Activated CD4-positive, alpha-beta T cell treated with anti-CD3 and anti-CD28 coated beads, Interleukin-2, amount 50 U/mL, for 16 hours (primary cell): ENCODE measurements at places on chromosomes 12 and 14.

GRCh38 chr12:111270239-111270638 is 98.7 kb downstream of the PHETA1 start:
- no peak for DNase-seq

- DNase-seq: peak; percentile 92
These were observed 18.9 kb downstream of the MNAT1 start for GRCh38 chr14:60753264-60754119.

DNA sequence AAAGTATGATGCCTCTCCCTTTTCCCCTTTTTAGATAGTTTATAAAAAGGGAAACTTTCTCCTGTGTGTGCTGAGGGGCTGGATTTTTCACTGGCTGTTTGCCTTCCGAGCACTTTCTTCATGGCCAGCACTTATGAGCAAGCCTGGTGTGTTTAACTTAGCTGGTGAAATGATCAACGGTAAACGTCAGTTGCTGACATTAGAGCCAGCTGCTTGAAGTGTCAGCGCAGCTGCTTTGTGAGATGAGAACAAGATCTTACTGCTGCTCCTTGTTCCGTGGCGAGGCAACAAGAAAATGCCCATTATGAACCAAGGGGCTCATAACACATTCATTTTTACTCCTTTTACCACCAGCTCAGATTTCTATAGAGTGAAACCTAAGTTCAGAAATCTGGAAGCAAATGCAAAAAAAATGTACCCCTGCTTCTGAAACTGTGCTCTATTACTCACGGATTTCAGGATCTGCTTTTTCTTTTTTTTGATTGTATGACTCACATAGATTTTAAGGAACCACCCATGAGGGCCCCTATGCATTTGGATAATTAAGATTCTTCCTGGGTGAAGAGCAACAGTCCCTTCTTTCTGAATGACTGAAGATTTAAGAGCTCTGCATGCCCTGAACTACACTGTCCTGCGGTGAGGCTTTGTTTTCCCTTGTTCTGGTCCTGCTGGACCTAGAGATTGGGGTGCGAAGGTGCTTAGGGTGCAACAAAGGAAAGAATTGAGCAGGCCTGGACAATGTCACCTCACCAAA is 74.3 kb upstream of the CPM start:
- peak; percentile 11 for DNase-seq

DNA sequence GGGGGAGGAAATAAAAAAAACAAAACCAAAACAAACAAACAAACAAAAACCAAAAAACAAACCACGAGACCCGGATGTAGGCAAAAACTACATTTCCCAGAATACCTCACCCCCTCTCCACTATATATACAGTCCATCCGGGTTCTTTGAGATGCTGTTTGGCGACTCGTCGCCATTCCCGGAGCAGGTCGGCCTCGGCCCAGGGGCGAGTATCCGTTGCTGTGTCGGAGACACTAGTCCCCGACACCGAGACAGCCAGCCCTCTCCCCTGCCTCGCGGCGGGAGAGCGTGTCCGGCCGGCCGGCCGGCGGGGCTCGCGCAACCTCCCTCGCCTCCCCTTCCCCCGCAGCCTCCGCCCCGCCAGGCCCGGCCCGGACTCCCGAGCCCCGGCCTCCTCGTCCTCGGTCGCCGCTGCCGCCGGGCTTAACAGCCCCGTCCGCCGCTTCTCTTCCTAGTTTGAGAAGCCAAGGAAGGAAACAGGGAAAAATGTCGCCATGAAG is at the start of gene RNF10:
RNF10 (plus strand) TSS at position 154 of the 500 bp plus-strand sequence. CDS start 456 bp downstream, outside the sequence.
- DNase-seq: peak; percentile 92

DNA sequence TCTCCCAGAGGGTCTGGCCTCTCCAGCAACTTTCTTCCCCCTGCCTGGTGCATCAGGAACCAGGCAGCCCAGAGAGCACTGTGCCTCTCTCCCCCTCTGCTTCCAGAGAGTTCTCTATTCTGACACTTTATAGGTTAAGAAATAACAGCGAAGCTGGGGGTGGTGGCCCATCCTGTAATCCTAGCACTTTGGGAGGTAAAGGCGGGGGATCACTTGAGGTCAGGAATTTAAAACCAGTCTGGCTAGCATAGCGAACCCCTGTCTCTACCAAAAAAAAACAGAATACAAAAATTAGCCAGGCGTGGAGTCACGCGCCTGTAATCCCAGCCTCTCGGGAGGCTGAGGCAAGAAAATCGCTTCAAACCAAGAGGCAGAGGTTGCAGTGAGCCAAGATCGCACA is 58.3 kb downstream of the ESRRB start:
- no peak for DNase-seq

GRCh38 chr14:74480046-74480445 is 13.1 kb downstream of the NPC2 start:
- no peak for DNase-seq

GRCh38 chr12:2879853-2880252 is 2.8 kb downstream of the RHNO1 start:
- peak; percentile 48 for DNase-seq

- DNase-seq: peak; percentile 76
These were observed 5.0 kb upstream of the BAZ2A start for GRCh38 chr12:56634837-56635791.

- DNase-seq: no peak
These were observed 960.0 kb downstream of the BCL11B start for GRCh38 chr14:98312006-98312405.

DNA sequence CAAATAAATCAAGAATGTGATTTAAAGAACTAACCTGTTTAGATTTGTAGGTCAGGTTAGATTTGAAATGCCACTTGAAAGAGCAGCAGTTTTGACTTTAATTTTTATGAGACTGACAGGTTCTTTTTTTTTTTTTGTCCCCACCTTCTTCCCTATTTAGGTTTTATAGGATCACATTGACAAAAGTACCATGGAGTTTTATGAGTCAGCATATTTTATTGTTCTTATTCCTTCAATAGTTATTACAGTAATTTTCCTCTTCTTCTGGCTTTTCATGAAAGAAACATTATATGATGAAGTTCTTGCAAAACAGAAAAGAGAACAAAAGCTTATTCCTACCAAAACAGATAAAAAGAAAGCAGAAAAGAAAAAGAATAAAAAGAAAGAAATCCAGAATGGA is 31.9 kb downstream of the KTN1 start:
- DNase-seq: no peak

DNA sequence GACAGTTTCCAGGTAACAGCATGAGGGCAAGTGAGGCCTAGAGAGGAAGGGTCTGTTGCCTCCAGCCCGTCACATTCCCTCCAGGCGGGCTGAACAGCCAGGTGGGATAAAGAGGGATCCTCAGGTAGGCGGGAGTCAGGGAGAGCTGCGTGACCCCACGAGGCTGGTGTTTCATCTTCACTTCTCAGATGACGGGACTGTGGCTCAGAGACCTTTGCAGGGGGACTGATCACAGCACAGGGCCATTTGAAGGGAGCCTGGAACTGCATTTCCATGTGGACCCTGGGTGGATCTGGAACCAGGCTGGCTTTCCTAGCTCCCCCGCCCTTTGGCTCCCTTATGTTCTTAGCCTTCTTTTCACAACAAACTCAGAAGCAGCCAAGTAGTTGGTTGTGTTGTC is 37.4 kb downstream of the SH2B3 start:
- no peak for DNase-seq

GRCh38 chr12:131832321-131833231 is 4.4 kb downstream of the MMP17 start:
- no peak for DNase-seq

GRCh38 chr14:60226298-60226697 is 22.7 kb upstream of the PPM1A start:
- DNase-seq: no peak

DNA sequence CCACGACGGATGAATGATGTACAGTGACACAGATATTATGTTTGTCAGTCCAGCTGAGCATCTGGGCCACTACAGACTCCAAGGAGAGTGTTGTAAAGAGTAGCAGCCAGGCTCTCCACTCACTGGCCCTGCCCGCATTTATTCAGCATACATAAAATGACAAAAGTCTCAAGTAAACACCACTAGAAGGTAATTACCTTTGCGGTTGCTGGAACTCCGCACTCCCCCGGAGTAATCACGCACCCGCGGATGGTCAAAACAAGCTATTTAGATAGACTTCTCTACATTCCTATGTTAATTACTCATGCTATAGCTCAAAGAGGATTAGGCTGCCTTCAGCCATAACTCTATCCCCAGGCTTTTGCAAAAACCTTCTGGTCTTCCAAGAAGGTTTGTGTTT is 18.8 kb upstream of the STRAP start:
- DNase-seq: no peak

- no peak for DNase-seq
These were observed 29.4 kb downstream of the POLR3B start for GRCh38 chr12:106386813-106387535.

DNA sequence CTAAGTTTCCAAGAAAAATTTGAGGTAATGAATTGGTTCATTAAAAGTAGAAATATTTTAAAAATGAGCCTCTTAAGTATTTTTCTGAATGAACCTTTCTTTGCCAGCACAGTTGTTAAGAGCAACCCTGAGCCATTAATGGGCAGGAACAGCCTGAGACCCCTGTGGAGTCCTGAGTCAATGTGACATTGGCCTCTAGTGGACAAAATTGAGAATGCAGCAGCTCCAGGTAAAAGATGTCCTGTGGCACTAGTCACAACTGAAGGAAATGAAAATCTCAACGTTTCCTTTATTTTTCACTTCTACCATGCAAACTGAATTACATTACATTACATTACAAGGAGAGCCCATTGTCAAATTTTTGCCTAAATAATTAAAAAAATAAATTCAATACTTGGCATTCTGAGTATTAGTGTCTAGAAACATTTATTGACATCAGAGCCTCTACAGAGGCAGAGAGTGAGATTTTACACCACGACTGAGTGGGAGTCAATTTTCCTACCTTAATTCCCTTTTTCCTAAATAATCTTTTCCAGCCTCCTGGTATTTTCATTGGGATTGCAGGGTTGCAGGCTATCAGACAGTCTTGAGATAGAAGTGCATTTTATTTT is 135.7 kb downstream of the PPM1H start:
- peak; percentile 70 for DNase-seq

DNA sequence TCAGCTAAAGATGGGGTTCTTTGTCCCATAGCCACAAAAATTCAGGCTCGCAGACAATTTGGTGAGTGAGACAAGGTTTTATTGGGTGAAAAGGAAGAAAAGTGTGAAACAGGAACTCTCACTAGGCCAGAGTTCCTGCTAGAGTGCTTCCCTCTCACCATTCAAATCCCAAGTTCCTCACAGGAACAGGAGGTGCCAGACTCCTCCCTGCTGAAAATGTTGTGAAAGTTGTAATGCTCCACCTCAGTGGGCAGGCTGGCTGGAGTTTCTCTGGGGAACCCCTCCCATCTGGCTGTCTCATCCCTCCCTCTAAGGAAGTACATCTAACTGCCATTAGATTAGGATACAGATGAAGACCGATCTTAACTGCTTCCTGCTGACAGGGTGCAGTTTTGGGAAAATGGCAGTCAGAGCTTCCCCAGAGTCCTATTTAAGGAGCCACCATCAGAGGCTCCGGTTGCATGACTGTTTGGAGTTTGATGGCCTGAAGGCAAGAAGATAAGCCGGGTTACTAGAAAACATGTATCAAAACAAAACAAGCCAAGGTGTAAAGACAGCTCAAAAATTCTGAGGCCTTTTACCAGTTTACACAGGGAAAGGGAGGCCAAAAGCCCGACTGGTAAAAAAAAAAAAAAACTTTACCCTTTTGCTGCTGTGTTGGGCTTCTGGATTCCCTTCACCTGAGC is 127.6 kb downstream of the FSCB start:
- DNase-seq: no peak

DNA sequence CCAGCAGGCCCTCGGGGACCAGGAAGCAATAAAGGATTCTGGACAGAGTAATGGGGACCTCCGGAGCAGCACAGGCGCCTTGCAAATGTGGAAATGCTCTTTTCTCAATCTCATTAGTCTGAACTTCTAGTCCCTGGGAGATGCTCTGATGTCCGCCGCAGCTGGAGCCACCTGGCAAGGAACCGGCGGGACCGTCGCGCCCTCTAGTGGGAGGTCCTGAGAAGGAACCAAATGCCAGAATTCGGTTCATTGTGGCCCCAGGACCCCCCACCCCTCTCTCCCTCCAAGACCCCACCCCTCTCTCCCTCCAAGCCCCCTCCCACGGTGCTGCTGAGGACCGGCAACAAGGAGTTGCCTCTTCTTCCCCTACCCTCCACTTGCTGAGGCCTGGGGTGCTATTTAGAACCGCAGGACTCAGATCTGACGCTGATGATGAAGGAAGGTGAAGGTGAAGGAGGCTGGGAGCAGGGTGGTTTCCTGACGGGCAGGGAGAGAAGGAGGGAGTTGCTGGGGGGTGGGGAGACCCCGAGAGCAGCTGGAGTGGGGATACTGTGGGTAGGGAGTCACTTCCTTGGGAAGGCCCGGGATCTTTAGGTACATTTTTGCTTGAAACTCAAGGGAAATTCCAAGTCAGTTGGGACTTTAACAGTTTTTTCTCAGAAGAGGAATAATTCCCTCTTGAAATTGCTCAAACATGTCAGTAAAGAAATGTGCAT is 42.5 kb downstream of the SMIM41 start:
- DNase-seq: peak; percentile 60

- DNase-seq: no peak
These were observed 47.1 kb upstream of the KICS2 start for GRCh38 chr12:64269161-64269560.

- no peak for DNase-seq
These were observed 238.1 kb downstream of the SLC2A13 start for GRCh38 chr12:39867631-39868327.

- DNase-seq: no peak
These were observed 87.0 kb downstream of the ITPK1 start for GRCh38 chr14:93028724-93029076.

DNA sequence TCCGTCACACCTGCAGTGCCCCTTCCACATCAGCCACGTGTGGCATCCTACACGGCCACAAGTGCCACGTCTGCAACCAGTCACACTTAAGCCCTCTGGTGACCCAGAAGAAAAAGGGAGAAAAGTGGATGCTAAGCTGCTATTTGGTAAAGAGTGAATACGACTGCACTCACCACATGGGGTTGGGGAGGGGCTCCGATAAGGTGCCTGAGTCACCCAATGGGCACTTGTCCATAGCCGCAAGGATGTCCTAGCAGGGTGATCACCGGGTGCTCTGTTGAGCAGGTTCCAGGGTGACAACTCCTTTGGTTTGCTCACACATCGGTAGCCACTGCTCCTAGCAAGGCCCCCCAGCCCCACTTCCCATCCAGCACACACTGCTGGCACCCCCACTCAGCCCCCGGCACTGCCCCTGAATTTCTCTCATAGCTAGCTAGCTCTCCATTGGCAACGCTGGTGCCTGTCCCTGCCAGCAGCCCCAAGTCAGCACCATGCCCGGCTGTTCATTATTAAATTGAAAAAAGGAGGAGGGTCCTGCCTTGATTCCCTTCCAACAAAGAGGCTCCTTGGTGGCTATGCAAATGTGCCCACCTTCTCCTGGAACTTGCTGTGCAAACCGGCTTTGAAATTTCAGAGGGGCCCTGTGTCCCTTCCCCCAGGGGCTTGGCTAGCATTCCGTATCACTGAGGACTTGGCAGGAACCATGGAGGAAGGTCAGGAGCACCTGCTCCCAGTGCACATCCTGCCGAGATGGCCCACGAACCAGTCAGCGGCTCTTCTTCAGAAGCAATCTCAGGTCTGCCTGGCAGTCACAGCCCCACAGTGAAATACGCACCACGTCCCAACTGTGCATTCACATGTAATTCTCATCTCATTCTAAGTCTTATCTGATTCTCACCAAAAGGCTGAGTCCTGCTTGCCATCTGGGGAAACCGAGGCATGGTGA is 227.7 kb upstream of the DIO3 start:
- no peak for DNase-seq
